ENCODE measurements at places on chromosomes 13 and 19. TPM values are rescaled to one million over a fixed set of nuclear protein-coding genes. Genes with fewer than 3 reads are reported as not detected.

Gene LYPD5
- 0.40 TPM for total RNA-seq

Gene RFX1
- total RNA-seq = 3.0 TPM

Gene EVI5L
- total RNA-seq = 15.2 TPM

Gene SACS
- 72.9 TPM for total RNA-seq

Gene KRTDAP
- total RNA-seq = not detected

Gene RAVER1
- total RNA-seq = 5.5 TPM

Gene HCN2
- total RNA-seq = 0.62 TPM

Gene CNFN
- not detected for total RNA-seq

Gene PAF1
- total RNA-seq = 65.8 TPM

Gene CASP14
- total RNA-seq = not detected

Gene SLC25A41
- not detected for total RNA-seq

Gene GJB6
- total RNA-seq = not detected

Gene ZNF560
- total RNA-seq = 0.06 TPM

Gene FAM174C
- total RNA-seq = 18.6 TPM

Gene CBARP
- total RNA-seq = 1.2 TPM

Gene ZNF135
- total RNA-seq = 4.5 TPM

Gene OR7A5
- total RNA-seq = not detected

Gene ETV2
- 0.12 TPM for total RNA-seq

Gene PRR22
- total RNA-seq = 0.37 TPM

Gene NUDT15
- total RNA-seq = 11.2 TPM

Gene ZNF565
- total RNA-seq = 5.9 TPM

Gene VSIG10L
- 0.25 TPM for total RNA-seq

Gene ZSCAN18
- 37.5 TPM for total RNA-seq

Gene CD70
- total RNA-seq = not detected

Gene HSPB6
- total RNA-seq = 106 TPM

Gene KIR2DL4
- total RNA-seq = not detected

Gene MBD3L2
- total RNA-seq = not detected

Gene ACP7
- 0.12 TPM for total RNA-seq

Gene A1BG
- total RNA-seq = 3.6 TPM

Gene CGB3
- not detected for total RNA-seq

Gene KIR2DL1
- total RNA-seq = not detected

Gene BSG
- 316 TPM for total RNA-seq

Gene CD22
- total RNA-seq = 0.56 TPM

Gene PTOV1
- 51.7 TPM for total RNA-seq
